ENCODE measurements at places on chromosomes 2 and 18. TPM values are rescaled to one million over a fixed set of nuclear protein-coding genes. Genes with fewer than 3 reads are reported as not detected.

DNA sequence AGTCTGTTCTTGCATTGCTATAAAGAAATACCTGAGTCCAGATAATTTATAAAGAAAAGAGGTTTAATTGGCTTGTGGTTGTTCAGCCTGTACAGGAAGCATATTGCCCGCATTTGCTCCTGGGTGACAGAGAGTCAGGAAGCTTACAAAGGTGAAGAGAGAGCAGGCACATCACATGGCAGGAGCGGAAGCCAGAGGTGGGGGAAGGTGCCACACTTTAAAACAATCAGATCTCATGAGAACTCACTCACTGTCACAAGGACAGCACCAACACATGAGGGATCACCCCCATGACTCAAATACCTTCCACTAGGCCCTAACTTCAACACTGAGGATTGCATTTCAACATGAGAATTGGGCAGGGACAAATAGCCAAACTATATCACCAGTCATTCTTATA lies 124.8 kb upstream of the COL5A2 start:
- ATAC-seq, result no peak

GRCh38 chr18:48656582-48656981 lies 117.8 kb downstream of the CTIF start:
- ATAC-seq, result no peak

Gene DCDC2C
- not detected for total RNA-seq

Gene PLA2R1
- total RNA-seq, result 6.2 TPM

Gene FAHD2B
- 5.6 TPM for total RNA-seq

Gene RUFY4
- total RNA-seq, result 0.12 TPM

GRCh38 chr2:184646593-184646992 lies 48.3 kb downstream of the ZNF804A start:
- ATAC-seq, result no peak

Gene TNFRSF11A
- total RNA-seq, result 5.7 TPM

DNA sequence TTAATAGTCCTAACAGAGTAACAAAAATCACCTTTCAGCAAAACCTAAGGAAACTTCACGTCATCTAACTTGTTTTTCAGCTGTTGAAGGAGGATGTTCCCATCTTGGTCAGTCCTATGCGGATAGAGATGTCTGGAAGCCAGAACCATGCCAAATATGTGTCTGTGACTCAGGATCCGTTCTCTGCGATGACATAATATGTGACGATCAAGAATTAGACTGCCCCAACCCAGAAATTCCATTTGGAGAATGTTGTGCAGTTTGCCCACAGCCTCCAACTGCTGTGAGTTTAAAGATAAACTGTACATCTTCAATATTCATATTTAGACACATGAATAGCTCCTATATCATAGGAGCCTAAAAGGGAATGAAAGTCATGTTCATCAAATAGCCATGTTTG lies 10.5 kb downstream of the COL3A1 start:
- no peak for ATAC-seq

Gene COL3A1
- total RNA-seq, result 43.8 TPM

Gene CYP26B1
- total RNA-seq, result 1.9 TPM

Gene IHH
- total RNA-seq, result 0.08 TPM

Gene MPP4
- total RNA-seq, result not detected

- ATAC-seq, result peak; percentile 43
These were observed 37.4 kb upstream of the SLC9A2 start for GRCh38 chr2:102581911-102582310.

Gene EGR4
- not detected for total RNA-seq

GRCh38 chr2:3633982-3634595 lies 23.9 kb upstream of the ALLC start:
- ATAC-seq, result no peak

DNA sequence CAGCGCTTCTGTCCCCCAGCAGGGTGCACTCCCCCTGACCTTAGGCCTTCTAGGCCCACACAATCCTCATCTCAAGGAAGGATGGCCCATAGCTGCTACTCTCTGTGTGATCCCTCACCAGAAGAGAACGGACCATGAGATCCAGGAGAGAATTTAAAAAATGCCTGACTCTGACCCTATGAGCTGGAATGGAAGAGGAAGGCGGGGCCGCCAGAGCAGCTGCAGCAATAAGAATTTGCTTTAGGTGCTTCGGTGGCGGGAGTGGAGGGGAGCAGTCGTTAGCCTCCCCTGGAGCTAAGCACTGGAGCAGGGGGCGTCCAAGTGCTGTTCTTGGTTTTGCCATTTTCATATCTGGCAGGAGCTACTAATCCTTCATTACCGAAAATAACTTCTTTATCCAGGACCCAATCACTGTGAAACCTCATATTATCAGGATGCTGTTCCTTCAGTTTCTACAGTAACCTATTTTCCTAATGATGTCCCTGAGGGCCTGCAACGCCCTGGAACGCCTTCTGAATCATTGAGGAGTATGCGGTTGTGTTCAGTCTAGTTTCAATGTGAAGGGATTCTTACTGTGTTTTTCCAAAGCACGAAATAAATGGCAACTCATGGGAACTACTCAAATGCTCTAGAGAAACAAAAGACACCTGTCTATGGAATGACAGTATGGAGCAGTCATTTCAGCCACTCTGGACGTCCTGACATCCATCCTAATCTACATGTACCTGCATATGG lies 105.1 kb upstream of the SIX2 start:
- no peak for ATAC-seq

DNA sequence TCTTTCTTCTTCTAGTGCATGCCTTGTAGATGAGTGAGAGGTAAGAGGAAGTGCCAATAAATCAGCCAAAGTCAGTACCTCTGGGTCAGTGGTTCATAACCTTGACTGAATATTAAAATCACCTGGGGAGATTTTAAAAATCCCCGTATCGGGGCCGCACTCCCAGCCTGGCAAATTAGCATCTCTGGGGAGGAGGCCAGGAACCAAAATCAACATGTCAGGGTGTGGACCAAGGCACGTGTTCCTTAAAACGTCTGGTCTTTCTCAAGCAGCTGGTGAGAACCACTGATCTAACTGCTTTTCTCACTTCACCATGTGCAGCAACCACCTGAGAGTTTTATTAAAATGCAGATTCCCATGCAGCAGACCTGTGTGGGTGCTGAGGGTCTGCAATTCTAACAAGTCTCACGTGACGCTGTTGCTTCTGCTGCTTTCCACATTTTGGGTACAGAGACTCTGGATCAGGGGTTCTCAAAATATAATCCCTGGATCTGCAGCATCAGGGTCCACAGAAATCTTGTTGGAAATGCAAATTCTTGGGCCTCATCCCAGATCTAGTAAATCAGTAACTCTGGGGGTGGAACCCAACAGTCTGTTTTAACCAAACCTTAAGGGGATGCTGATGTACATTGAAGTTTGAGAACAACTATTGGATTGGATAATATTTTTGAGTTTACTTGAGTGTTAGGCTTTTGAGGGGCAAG lies 49.5 kb downstream of the CHST9 start:
- ATAC-seq, result no peak

Gene TUBA4B
- not detected for total RNA-seq

Gene CXCR1
- total RNA-seq, result 0.72 TPM

Gene CERKL
- total RNA-seq, result not detected

GRCh38 chr2:123895651-123896050 lies 129.4 kb upstream of the CNTNAP5 start:
- ATAC-seq, result no peak

Gene AKAIN1
- total RNA-seq, result not detected

DNA sequence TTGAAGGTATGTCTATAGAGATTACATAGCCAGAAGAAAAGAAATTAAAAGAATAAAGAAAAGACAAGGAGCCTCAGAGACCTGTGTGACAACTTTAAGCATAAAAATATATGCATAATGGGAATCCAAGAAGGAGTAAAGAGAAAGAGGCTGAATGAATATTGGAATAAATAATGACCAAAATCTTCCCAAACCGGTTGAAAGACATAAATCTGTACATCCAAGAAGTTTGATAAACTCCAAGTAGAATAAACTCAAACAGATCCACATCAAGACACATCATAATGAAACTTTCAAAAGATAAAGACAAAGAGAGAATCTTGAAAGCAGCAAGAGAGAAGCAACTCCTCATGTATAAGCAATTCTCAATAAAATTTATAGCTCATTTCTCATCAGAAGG lies 132.4 kb upstream of the ZNF516 start:
- ATAC-seq, result no peak

DNA sequence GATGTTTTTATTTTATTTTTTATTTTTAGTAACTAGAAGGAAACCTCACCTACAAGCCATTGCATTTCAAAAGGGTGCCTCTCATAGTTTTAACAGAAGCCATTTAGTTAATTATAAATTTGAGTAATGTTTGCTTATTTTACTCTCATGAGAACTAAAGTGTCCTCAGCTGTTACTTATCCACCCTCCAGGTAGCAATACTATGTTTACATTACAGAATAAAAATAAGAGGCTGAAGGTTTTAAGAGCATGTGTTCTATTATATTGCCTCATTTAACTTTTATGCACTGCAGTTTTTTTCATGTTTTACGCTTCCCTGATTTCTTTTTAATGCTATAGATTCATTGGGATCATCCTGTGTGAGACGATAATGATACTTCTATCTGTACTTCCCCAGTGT lies 235.5 kb downstream of the THSD7B start:
- ATAC-seq, result no peak

DNA sequence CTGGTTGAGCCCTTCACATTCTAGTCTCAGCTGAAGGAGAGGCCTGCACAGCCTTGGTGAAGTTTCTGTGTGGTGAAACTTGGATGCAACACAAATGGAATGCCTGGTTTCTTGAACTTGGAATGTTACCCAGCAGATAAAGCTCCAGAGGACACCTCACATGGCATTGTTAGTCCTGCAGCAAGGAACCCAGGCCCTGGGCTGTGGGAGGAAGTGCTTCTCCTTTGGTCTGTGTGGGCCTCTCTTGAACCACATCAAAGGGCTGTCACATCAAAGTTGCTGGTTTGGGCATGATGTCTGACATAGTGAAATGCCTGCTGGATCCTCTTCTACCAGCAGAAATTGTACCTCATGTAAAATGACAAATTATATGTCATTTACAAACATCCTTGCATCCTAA lies 198.5 kb downstream of the FHOD3 start:
- ATAC-seq, result no peak

- ATAC-seq, result no peak
These were observed 195.5 kb upstream of the EPAS1 start for GRCh38 chr2:46101557-46102220.

Gene HMSD
- 2.0 TPM for total RNA-seq

- no peak for ATAC-seq
These were observed 144.1 kb downstream of the UBE2E3 start for GRCh38 chr2:181124497-181124896.

DNA sequence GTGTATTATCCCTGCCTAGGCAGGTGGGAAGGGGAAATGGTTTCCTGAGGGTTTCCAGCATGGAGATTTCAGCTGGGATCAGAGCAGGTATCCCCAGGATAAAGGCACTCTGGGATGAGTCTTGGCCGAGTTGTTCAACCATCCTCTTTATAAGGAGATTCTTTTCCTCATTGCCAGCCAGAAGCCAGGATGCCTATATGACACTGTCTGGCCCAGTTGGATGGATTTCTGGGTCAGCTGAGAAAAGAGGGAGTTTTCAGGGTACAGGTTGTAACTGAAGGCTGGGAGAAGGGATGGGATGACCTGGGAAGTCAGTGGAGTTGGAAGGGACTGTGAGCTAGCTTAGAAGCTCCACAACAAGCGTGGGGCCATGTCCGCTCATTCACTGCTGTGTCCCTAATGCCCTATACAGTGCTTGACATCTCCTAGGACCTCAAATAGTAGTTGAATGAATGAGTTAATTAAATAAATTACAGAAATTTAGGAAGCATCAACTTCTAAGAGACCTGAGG lies 8.3 kb downstream of the RHOB start:
- ATAC-seq, result no peak

DNA sequence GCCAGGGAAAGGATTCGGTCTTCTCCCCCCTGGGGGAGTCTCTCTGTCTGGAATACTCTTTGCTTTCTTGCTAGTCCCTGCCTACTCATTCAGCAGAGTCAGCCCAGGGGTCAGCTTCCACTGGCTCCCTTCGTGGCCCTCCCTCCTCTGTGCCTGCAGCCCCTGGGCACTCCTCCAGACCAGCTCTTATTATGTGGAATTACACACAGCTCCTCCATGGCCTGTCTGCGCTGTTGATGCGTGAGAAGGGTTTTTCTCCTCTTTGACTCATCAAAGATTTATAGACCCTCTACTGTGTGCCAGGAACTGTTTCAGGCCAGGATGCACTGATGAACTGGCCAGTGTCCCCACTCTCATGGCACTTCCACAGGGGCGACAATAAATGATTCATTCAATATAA lies 44.4 kb downstream of the ST8SIA5 start:
- ATAC-seq, result no peak

DNA sequence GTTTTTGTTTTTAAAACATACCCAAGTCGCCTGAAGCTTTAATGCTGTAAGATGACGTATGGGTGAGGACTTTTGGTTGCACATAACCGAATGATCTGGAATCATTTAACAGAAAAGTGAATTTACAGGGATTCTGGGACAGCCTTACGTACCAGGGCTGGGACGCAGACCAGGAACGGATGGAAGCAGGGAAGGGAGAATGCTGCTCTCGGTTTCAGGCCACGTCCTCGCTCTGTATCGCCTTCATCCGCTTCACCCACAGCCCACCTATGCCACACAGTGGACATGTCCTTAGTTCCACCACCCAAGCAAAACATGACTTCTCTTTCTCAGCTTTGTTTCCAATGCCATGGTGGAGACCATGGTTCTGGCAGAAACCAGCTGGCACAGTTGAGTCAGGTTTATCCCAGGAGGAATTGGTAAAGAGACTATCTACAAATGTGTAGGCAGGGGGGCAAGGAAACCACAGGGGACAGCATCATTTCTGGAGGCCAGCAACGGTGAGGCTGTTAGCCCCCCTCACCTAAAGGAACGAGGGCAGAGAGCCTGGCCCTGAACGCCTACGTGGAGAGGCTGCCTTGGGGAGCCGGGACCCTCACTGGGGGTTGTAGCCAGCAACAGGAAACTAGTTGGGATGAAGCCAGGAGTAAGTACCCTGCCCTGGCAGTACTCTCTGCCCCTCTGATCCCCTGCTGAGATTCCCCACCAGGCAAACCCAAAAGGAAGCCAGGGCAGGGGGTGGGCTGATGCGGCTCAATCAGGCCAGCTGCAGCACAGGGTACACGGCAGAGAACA lies 132.5 kb downstream of the NDUFA10 start:
- ATAC-seq, result no peak

Gene MARS2
- 5.7 TPM for total RNA-seq

DNA sequence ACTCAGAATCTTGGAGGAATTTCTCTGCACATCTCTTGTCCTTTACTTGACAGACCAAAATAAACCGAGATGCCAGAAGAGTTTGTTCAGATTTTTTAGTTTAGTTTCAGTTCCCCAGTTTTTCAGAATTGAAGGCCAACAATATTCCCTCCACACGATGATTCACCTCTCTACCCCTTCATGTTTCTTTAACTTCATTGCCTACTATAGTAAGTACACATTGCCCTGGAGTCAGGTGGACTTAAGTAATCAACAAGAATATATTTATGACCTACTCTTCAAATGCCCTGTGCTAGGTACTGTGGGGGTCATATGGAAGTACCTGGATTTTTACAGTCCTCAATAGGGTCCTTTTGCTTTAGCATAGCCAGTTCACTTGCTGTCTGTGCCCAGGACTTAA lies 79.6 kb upstream of the CTLA4 start:
- no peak for ATAC-seq

DNA sequence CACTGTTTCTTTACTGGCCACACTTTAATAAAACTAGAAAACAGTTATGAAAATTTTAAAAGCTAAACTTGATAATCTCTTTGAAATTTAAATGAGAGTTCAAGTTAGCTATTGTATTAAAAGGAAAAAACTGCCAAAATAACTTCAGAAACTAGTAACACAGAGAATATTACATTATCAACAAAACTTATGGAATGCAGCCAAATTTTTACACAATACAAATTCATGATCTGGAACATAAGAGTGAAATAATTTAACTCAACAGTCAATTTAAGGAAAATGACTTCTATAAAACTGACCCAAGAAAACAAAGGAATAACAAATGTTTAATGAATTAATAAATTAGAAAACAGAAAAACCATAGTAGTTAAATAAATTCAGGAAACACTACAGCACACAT lies 65.0 kb downstream of the TCF4 start:
- ATAC-seq, result no peak

Measured in esophagus mucosa (tissue), 1 donor.